RWPE1 (cell line): ENCODE measurements at places on chromosomes 7 and 10.

DNA sequence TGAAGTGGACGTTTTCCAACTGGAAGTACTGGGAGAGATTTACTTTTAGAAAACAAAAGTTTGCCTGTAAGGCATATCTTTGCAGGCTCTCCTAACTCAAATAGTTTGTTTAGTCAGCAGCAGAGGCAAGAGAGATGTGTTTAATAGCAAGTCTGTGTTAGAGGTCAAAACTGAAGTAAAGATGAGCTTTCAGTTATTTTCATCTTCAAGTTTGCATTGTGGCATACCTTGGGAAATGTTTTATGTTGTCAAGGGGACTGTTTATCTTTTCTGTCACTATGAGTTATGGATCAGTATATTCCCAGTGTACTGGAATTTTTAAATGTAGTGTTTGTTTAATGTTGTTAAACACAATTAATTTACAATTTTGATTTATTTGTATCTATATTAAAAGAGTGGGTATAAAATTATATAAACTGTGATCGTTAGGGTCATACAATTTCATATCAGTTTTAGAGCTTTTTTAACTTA lies 169.7 kb upstream of the PPP1R3A start:
- DNase-seq = no peak

- DNase-seq = peak; percentile 82
Measured at GRCh38 chr7:44637788-44638594, 31.6 kb downstream of the OGDH start.

GRCh38 chr7:18125476-18125875 lies 97.8 kb upstream of the PRPS1L1 start:
- no peak for DNase-seq

- no peak for DNase-seq
Measured at GRCh38 chr7:32169228-32169627, 99.0 kb upstream of the PDE1C start.

- no peak for DNase-seq
Measured at GRCh38 chr7:141889321-141889720, 26.9 kb upstream of the OR9A4 start.

GRCh38 chr7:130096243-130096827 lies 26.0 kb downstream of the KLHDC10 start:
- no peak for DNase-seq

DNA sequence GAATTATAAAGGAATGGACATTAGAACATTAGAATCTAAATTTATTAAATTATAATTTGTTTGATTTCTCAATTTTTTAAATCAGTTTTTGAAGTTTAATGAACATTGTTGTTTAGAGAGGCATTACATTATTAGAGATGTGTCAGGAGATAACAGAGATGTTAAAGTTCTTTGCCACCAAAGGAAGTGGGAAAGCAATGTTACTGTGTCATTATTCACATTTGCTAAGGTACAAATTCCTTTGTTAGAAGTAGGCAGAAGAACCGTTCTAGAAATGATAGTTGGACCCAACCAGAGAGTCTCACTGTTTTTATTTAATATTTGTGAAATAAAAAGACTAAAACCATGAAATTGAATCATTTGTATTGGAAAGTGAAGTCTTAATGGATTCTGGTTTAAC lies 92.9 kb downstream of the MDFIC start:
- no peak for DNase-seq

DNA sequence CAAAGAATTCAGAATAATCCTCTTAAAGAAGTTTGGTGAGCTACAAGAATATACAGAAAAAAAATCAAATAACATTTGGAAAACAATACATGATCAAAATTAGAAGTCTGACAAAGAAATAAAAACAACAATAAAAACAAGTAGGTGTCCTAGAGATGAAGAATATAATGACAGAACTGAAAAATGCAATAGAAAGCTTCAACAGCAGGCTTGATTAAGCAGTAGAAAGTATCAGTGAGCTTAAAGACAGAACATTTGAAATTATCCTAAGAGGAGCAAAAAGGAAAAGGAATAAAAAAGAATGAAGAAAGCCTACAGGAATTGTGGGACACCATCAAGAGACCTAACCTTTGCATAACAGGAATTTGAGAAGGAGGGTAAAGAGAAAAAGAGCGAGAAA lies 238.8 kb downstream of the ZEB1 start:
- DNase-seq = no peak

GRCh38 chr10:29496341-29497162 lies 138.2 kb downstream of the SVIL start:
- peak; percentile 64 for DNase-seq

DNA sequence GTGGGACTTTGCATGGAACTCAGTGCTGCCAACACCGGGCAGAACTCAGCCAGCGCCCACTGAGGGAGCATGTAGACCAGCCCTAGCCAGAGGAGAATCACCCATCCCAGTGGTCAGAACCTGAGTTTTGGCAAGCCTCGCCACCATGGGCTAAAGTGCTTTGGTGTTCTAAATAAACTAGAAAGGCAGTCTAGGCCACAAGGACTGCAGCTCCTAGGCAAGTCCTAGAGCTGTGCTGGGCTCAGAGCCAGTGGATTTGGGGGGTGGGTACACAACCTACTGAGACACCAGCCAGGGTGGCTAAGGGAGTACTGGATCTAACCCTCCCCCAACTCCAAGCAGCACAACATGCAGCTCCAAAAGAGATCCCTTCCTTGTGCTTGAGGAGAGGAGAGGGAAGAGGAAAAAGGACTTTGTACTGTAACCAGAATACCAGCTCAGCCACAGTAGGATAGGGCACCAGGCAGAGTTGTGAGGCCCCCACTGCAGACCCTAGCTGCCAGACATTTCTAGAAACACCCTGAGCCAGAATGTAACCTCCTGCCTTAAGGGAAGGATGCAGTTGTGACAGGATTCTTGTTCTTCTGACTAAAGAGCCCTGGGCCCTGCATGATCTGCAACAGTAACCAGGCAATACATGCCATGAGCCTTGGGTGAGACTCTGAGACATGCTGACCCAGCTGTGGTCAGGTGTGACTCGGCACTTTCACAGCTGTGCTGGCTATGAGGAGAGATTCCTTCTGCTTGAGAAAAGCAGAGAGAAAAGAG lies 24.4 kb downstream of the GSDME start:
- no peak for DNase-seq

DNA sequence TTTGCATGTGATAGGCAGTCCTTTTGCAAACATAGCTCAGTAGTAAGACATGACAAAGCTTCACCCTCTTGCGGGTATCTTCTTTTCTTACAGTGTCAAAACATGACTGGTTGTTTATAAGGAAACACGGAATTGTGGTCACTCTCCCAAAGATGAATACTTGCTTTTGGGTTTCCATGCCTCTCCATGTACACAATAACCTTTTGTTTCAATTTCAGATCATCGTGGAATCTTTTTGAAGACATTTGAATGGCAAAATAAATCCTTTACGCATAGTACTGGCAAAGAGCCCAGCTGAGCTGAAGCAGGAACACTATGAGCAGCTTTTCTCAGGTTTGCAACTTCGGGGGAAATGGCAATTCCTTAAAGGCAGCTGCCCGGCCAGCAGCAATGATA lies 156.8 kb upstream of the FRMD4A start:
- DNase-seq = no peak

- no peak for DNase-seq
Measured at GRCh38 chr10:19958787-19959186, 142.6 kb downstream of the PLXDC2 start.

- no peak for DNase-seq
Measured at GRCh38 chr7:143422033-143422432, 13.4 kb upstream of the EPHA1 start.

DNA sequence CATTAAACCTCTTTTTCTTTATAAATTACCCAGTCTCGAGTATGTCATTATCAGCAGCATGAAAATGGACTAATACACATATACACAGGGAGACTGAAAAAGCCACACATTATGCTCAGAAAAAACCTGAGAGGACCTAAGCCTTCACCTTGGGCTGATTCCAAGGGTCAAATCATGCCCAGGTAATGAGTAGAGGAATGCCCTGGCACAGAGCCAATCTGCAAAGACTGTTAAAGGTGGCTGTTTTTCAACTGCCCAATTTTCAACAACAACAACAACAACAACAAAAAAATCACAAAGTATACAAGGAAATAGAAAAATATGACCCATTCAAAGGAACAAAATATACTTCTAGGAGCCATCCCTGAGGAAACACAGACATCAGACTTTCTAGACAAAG lies 220.2 kb upstream of the TBX20 start:
- no peak for DNase-seq

DNA sequence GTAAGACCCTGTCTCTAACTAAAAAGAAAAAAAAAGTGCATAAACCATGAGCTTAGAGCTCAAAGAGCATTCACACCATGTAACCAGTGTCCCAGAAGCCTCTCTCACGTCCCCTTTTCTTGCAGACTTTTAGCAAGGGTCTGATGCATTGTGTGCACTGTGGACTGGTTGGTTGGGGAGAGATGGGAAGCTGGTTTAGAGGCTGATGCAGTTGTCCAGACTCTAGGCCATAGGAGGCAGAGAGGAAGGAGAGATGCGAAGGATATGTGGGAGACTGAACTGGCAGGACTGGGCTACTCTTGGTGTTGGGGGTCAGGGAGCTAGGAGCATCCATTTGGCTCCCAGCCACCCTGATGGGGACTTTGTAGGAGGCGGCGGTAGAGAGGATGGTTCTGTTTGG lies 1.8 kb downstream of the SSC4D start:
- no peak for DNase-seq

- no peak for DNase-seq
Measured at GRCh38 chr7:107203607-107204006, 34.8 kb downstream of the HBP1 start.

DNA sequence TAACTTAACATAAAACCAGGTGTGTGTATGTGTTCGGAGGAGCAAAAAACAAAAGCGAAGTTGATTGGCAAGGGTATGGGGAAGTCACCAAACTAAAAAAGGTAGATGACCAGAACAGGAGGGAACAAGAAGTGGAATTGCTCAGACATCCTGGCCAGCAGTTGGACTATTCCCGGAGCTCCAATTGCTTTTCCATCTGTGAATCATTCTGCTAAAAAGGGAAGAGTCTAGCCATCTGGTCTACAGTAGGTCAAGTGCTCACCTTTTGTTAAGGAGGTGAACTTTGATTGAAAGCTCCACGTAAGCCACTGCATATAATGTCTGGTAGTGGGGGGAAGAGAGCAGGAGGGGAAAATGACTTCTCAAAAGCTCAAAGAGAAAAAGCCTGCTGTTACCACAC lies 50.0 kb upstream of the BET1 start:
- DNase-seq = no peak

DNA sequence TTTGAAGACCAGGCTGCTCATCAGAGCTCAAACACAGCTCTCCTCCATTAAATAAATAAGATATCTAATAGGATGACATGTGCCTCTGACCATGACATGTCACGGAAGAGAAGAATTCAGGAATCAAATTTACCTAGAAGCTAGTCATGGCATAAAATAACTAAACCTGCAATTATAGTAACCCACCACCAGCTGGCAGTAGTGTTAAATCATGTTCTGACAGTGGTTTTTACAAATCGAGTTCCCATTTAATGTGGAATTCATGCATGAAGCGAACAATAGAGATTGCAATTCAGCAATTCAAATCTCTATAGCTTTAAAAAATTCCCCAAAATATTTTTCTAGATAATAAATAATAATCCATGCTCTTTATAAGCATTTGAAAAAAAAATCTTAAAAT lies 74.6 kb upstream of the IKZF1 start:
- no peak for DNase-seq

DNA sequence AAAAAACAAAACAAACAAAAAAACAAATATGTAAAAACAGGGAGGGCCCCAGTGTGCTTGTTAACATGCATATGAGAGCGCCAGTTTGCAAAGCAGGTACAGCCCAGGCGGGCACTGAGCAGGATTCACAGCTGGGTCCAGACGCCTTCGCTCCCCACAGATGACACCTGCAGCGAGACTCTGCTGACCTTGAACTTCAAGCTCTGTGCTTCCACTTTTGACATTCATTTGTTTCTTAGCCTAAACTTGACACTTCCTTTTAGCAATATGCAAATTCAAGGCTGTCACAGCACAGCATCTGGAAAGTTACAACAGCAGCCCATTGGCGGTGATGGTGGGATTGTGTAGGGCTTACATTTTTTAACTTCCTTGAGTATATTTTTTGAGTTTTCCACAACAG lies 88.8 kb upstream of the TNS3 start:
- DNase-seq = no peak

DNA sequence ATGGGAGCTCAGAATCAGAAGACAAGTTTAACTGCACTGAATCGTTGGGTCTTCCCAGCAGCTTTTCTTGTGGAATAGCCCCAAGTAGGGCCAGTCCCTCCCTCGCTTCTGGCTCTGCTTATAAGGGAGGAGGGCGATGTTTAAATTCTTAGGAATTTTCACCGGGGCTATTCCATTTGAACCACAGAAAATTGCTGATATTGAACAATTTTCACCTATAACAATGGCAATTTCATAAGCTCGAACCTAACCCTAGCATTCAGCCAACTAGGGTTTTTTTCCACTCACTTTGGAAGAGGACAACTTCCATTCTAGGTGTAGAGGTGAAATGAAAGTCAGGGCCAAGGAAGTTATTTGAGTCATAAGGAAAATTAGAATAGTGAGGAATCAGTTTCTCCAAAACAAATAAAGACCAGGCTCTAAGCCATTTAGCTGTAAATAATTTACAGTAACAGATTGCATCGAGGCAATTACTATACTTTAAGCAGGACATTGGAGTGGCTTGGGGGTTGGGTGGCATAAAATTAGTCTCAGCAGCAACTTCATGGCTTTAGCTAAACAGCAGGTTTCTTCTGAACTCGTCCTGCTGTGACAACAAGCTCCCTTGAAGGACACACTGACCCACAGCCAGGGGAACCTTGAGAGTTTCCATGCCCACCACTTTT lies 1.5 kb upstream of the ATP6V0A4 start:
- no peak for DNase-seq

DNA sequence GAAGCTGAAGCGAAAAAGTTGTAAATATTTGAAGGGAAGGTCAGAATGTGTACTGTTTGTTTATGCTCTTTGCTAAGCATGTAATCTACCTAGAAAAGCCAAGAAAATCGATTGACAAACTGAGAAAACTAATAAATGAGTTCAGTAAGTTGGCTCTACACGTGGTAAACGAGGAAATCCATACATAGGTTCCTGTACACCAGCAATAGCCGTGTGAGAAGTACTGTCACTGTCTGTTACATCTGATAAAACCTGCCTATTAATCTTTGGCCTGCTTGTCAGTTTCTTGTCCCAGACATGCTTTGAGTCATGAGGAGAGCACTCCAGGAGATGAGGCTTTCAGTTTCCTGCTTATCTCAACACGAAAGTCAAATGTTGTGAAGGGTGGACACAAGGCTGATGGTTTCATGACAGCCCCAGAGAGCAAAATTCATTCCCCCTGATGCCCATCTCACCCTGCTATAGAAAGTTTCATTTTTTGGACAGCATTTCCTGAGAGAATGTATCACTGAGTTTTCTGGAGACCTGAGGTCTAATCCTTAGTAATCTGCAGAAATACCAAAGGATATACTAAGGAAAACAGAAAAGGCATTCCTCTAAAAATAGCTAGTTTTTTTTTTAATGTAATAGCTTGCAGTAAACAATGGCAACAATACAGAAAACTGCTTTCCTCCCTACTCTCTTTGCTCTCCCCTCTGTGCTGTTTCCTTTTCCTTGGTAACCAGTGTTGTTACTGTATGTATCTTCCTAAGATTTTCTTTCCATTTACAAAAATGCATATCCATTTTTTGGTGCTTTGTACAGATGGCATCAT lies 18.8 kb downstream of the BMPR1A start:
- DNase-seq = no peak
